ENCODE measurements at places on chromosomes 13 and 19.

DNA sequence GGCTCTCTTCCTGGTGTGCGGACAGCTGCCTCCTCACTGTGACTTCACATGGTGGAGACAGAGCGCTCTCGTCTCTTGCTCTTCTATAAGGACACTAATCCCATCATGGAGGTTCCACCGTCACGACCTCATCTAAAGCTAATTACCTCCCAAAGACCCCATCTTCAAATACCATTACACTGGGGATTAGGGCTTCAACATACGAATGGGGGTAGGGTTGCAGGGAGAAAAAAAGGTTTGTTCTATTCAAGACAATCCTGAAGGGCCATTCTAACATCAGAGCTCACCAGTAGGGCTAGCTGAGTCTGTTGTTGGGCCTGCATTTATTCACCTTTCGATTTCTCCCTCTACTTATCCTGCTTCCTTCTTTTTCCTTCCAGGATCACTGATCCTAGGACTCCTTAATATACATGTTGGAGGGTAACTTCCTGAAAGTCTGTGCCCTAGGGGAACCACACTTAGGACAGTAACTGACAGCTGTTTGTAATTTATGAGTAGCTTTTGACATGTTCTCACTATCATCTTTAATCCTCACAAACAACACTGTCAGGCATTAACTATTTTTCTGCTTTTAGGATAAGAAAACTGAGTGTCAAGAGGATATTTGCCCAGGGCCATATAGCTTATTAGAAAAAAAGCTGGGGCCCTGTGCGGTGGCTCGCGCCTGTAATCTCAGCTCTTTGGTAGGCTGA lies 18.8 kb upstream of the GTF2F2 start:
- DNase-seq, result no peak

DNA sequence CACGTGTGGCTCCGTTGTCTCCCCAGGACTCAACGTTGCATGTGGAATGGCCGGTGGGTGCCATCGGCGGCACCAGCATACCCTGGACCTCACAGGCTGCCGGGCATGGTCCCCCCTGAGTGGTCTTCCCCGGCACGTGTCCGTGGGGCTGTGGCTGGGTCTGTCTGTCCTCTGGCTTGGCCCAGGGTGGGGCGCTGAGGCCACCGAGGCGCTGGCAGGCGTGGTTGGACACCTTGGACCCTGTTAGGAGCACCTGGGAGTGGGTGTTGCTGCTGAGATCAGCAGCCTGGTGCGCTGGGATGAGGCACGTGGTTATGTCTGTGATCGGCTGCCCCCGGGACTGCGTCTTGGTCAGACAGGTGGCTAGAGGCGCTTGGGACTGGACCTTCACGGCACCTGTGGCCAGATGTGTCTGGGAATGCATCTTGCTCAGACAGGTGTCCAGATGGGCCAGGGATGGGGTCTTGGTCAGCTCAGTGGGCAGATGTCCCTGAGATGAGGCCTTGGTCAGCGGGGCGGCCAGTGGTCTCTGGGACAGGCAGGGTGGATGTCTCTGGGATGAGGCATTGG lies 9.2 kb downstream of the IQCN start:
- no peak for DNase-seq

DNA sequence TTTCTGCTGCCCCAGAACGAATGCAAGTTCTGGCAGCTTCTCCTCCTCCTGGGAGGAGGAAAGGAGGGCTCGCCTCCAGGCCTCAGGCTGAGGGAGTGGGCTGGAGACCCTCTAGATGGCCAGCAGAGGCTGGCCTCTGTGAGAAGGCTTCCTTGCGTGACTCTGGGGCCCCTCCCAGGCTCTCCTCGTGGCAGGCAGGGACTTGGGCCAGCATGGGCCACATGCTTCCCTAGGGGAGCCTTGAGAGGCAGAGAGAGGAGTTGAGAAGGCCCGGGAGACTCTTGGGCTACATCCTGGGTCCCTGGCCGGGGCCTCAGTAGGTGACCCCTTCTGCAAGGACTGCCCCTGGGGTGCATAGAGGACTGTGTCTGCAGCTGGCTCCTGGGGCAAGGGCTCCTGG lies 25.9 kb downstream of the LYL1 start:
- DNase-seq, result no peak

DNA sequence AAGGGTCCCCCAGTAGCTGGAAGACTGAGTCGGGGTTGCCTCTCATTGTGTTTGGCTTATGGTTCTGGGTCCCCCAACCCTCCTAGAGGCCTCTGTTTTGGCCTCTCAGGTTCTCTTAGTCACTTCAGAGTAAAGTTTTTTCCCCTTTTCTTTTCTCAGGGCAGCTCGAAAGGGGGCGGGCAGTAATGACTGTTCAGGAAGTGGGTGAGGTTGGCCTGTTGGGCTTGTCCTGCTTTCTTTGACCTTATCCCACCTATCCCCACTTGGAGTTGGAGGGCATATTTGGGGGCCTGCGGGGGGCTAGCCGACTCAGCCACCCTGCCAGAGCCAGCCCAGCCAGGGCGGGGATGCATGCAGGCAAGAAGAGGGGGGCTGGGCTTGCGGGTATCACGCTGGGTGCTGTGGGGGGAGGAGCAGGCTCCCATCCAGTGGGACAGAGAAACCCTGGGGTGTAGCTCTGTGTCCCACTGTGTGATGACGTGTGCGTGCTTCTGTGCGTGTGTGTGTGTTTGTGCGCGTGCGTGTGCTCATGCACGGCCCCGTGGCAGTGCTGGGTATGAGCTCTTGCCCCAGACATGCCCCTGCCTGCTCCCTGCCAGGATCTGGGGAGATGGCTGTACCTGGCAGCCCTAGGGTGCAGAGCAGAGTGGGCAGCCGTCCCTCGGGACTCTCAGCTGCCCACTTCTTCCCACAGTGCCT lies 1.4 kb downstream of the CIC start:
- DNase-seq, result peak; percentile 8
